Glutamatergic neuron (in vitro differentiated cells): ENCODE measurements at places on chromosomes 12 and 14. TPM values are rescaled to one million over a fixed set of nuclear protein-coding genes. Genes with fewer than 3 reads are reported as not detected.

GRCh38 chr12:3726456-3726855, 26.5 kb downstream of the CRACR2A start:
- no peak overlapping the region for H3K27ac ChIP-seq
- H3K36me3 ChIP-seq: peaks cover 4% of the 10 kb centered on the region
- H3K4me3 ChIP-seq: no peak overlapping the region

DNA sequence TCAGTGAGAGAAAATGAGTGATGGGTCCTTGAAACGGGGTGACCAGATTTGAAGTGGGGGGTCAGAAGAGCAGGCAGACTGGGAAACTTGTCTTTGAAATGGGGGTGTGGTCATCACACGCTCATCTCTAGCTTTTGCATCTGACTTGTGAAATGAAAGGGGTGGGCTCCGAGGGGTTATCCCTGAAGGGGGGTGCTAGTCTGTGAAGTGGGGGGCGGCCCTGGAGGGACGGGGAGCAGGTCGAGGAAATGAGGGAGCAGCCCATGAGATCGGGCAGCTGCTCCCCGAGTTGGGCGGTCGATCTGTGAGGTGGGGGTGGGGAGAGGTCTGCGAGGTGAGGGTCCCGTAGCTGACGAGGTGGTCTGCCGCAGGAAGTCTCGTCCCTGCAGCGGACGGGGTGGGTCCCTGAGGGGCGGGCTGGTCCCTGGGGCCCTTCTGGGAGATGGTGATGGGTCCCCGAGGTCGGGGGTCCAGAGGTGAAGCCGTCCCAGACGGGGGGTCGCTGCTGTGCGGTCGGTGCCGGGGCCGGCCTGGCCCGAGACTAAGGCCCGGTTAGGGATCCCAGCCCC, 542 bp downstream of the PXN start:
- peaks cover 14% of the 10 kb centered on the region for H3K27me3 ChIP-seq
- no peak overlapping the region for H3K27ac ChIP-seq
- no peak for DNase-seq
- peak overlapping the region; percentile 94 for H3K4me3 ChIP-seq

- H3K36me3 ChIP-seq: peaks cover 3% of the 10 kb centered on the region
- no peak for DNase-seq
- H3K27me3 ChIP-seq: no peaks in the 10 kb centered on the region
- no peak overlapping the region for H3K27ac ChIP-seq
- no peak overlapping the region for H3K4me3 ChIP-seq
- no peaks in the 10 kb centered on the region for H3K4me1 ChIP-seq
Measured at GRCh38 chr14:92475451-92476187, 38.0 kb upstream of the RIN3 start.

- H3K27ac ChIP-seq: peak overlapping the region; percentile 90
- peak overlapping the region; percentile 61 for H3K4me3 ChIP-seq
- H3K36me3 ChIP-seq: no peaks in the 10 kb centered on the region
- peaks cover 13% of the 10 kb centered on the region for H3K4me1 ChIP-seq
- DNase-seq: no peak
Measured at GRCh38 chr12:64072916-64073575, 149.1 kb downstream of the KICS2 start.

GRCh38 chr12:131529196-131530040, 181.5 kb upstream of the SFSWAP start:
- H3K27me3 ChIP-seq: peaks cover 5% of the 10 kb centered on the region
- DNase-seq: no peak
- H3K4me3 ChIP-seq: no peak overlapping the region
- H3K27ac ChIP-seq: no peak overlapping the region

DNA sequence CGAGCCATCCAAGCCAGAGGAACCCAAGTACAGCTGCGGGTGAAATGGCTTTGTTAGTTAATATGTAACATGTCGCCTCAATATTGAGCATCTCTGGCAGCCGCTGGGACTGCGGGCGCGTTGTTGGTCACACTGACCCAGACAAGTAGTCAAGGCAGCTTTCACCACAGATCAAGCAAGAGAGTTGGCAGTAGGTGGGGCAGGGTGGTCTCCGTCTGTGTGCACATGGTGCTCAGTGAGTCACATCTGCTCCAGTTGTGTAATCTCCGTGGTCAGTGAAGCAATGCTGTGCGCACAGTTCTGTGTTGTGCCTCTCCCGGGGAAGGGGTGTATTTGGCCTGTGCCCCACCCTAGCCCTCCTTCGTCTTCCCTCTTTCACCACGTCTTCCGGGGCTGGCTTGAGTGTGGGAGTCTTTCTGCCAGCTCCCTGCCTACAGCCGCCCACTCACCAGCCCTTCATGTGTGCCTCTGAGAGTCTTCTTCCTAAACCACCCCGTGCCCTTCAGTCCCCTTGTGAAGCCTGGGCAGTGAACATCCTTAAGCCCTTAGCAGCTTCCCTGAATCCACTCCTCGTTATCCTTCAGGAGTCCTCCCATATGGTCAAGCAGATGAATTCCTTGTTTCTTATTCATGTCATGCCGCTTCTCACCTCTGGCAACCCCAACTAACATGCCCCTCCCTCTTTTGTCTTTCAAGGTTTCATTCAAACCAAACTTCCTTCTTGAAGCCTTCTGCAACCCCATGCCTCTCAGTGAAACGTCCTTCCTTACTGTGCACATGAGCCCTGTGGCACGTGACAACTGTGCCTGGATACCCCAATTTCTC, 242.1 kb downstream of the CACNA1C start:
- peaks cover 25% of the 10 kb centered on the region for H3K4me1 ChIP-seq
- no peaks in the 10 kb centered on the region for H3K36me3 ChIP-seq
- H3K4me3 ChIP-seq: peak overlapping the region; percentile 28

GRCh38 chr14:104246401-104247335, 108.3 kb downstream of the KIF26A start:
- DNase-seq: no peak
- peak overlapping the region; percentile 8 for H3K27ac ChIP-seq
- H3K27me3 ChIP-seq: peaks cover 4% of the 10 kb centered on the region
- H3K4me3 ChIP-seq: peak overlapping the region; percentile 67

- H3K27me3 ChIP-seq: peaks cover 10% of the 10 kb centered on the region
- H3K27ac ChIP-seq: peak overlapping the region; percentile 95
- no peaks in the 10 kb centered on the region for H3K36me3 ChIP-seq
- H3K4me1 ChIP-seq: peaks cover 30% of the 10 kb centered on the region
- peak overlapping the region; percentile 99 for H3K4me3 ChIP-seq
Measured at GRCh38 chr12:31324116-31324844, 1.7 kb downstream of the SINHCAF start.

DNA sequence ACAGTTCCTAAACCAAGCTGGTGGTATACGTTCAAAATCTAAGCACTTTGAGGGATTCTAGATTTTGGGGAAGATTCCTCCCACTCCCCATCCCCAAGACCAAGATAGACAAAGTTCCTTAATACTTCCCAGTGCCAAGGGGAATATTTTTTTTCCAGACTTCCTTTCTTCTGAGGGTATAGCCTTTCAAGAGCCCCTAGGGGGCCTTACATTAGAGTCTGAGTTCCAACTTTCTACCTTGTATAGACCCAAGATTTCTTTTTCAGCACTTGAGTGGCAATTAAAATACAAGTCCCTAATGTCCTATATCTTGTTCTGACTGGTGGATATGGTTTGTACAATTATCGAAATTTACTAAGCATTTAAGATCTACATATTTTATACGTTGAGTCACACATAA, 28.7 kb upstream of the SOS2 start:
- H3K36me3 ChIP-seq: no peaks in the 10 kb centered on the region
- no peaks in the 10 kb centered on the region for H3K27me3 ChIP-seq
- H3K4me1 ChIP-seq: no peaks in the 10 kb centered on the region
- DNase-seq: no peak

DNA sequence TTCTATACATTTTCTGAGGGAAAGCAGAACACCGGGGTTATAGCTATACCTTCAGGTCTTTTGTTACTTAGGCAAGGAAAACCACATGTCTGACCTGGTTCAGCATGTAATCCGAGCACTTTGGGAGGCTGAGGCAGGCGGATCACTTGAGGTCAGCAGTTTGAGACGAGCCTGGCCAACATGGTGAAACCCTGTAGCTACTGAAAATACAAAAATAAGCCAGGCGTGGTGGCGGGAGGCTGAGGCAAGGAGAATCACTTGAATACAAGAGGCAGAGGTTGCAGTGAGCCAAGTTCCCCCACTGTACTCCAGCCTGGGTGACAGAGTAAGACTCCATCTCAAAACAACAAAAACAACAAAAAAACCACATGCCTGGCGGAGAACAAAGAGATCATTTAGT, 177.6 kb downstream of the ACSS3 start:
- no peak for DNase-seq
- no peaks in the 10 kb centered on the region for H3K27me3 ChIP-seq
- H3K36me3 ChIP-seq: no peaks in the 10 kb centered on the region
- no peak overlapping the region for H3K27ac ChIP-seq
- H3K4me1 ChIP-seq: peaks cover 7% of the 10 kb centered on the region
- no peak overlapping the region for H3K4me3 ChIP-seq

DNA sequence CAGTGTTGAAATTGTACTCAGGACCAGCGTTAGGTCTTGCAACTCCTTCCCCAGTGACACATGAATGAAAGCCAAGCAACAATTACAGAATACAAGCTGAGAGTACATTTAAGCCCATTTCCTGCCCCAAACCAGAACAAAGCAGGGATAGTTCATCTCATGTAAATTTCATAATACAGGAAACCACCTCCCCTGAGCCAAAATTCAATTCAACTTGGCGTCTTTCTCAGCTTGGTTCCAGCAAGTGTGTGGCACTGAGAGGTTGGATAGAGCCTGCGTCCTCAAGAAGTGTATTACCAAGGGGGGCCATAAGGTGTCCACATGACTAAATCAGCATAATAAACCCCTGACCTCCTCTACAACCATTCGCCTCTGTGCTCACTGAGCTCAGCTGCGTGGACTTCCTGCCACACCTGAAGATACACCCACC, 278.9 kb upstream of the CRY1 start:
- no peak overlapping the region for H3K27ac ChIP-seq
- H3K4me3 ChIP-seq: no peak overlapping the region
- DNase-seq: no peak

DNA sequence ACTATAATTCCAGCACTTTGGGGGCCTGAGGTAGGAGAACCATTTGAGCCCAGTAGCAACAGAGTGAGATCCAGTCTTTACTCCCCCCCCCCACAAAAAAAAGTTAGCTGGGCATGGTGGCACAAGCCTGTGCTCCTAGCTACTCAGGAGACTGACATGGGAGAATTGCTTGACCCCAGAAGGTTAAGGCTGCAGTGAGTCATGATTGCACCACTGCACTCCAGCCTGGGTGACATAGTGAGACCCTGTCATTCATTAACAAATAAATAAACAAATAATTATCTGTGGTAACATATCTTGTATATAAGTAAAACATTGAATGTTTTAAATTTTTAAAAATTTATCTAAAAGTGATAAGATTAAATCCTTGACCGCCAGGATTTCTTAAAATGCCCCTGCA, 4.8 kb downstream of the ENTPD5 start:
- no peak overlapping the region for H3K27ac ChIP-seq
- no peak overlapping the region for H3K4me3 ChIP-seq
- no peaks in the 10 kb centered on the region for H3K4me1 ChIP-seq
- H3K36me3 ChIP-seq: no peaks in the 10 kb centered on the region
- DNase-seq: no peak

- H3K4me1 ChIP-seq: no peaks in the 10 kb centered on the region
- H3K27ac ChIP-seq: no peak overlapping the region
- no peak for DNase-seq
- H3K4me3 ChIP-seq: no peak overlapping the region
Measured at GRCh38 chr12:100868487-100868886, 73.9 kb downstream of the ANO4 start.

GRCh38 chr14:47009615-47010014, 358.0 kb upstream of the RPL10L start:
- DNase-seq: no peak
- no peak overlapping the region for H3K27ac ChIP-seq
- no peaks in the 10 kb centered on the region for H3K27me3 ChIP-seq
- H3K4me3 ChIP-seq: no peak overlapping the region
- no peaks in the 10 kb centered on the region for H3K36me3 ChIP-seq
- no peaks in the 10 kb centered on the region for H3K4me1 ChIP-seq

- no peaks in the 10 kb centered on the region for H3K27me3 ChIP-seq
- no peaks in the 10 kb centered on the region for H3K4me1 ChIP-seq
- H3K36me3 ChIP-seq: no peaks in the 10 kb centered on the region
- H3K27ac ChIP-seq: no peak overlapping the region
Measured at GRCh38 chr14:73049428-73049827, 8.9 kb upstream of the RBM25 start.

DNA sequence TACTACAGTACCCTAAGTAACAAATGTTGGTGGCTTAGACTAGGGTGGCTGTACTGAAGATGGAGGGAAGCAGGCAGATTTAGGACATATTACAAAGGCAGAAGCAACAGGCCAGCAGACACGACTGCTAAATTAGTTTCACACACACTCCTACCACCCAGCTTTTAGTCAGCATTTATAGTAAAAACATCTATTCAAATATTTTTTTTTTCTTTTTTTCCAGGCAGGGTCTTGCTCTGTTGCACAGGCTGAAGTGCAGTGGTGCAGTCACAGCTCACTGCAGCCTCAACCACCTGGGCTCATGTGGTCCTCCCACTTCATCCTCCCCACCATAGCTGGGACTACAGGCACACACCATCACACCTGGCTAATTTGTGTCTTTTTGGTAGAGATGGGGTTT, 72.9 kb downstream of the CDK17 start:
- H3K27ac ChIP-seq: no peak overlapping the region
- H3K4me1 ChIP-seq: no peaks in the 10 kb centered on the region
- H3K27me3 ChIP-seq: peaks cover 2% of the 10 kb centered on the region
- no peak for DNase-seq
- H3K4me3 ChIP-seq: no peak overlapping the region
- H3K36me3 ChIP-seq: peaks cover 6% of the 10 kb centered on the region

DNA sequence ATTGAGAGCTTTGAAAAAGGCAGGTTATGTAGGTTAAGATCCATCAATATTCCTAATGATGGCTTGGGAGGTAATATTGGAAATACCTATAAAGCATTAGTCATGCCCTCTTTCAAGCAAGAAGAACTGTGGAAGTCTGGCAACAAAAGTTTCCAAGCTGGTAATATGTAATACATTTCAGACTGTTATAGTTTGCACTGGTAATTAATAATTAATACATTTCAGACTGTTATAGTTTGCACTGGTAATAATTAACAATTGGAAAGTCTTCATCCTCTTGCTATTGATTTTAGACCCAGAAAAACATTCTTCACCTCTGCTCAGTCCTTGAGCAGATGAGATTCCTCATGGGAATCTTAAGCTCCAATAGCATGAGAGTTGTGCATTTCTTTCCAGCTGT, 29.0 kb upstream of the WDR89 start:
- no peak for DNase-seq
- no peaks in the 10 kb centered on the region for H3K4me1 ChIP-seq
- H3K4me3 ChIP-seq: no peak overlapping the region
- no peaks in the 10 kb centered on the region for H3K27me3 ChIP-seq
- H3K36me3 ChIP-seq: no peaks in the 10 kb centered on the region
- no peak overlapping the region for H3K27ac ChIP-seq

GRCh38 chr14:88802596-88802995, 9.8 kb upstream of the EML5 start:
- no peaks in the 10 kb centered on the region for H3K36me3 ChIP-seq
- H3K4me1 ChIP-seq: no peaks in the 10 kb centered on the region
- H3K27me3 ChIP-seq: peaks cover 1% of the 10 kb centered on the region
- no peak overlapping the region for H3K4me3 ChIP-seq

SCN8A gene
- total RNA-seq: 47.6 TPM

GALNT8 gene
- total RNA-seq: 25.3 TPM

SIX1 gene
- 79.6 TPM for total RNA-seq

PTPN21 gene
- 63.0 TPM for total RNA-seq

TTC9 gene
- total RNA-seq: 8.6 TPM

TEAD4 gene
- 3.8 TPM for total RNA-seq

B3GNT4 gene
- total RNA-seq: 1.8 TPM

CFAP251 gene
- total RNA-seq: 2.8 TPM

SCYL2 gene
- total RNA-seq: 106 TPM

SERPINA9 gene
- total RNA-seq: not detected
